Hematopoietic multipotent progenitor cell treated with erythropoietin and hydrocortisone succinate and interleukin-3 and kit ligand, for 8 days (in vitro differentiated cells): ENCODE measurements at places on chromosomes 4 and X.
A peak's percentile ranks its signal among the peaks of the same experiment; 100 is the strongest.

GRCh38 chrX:88982933-88983332, 235.9 kb downstream of the CPXCR1 start:
- DNase-seq, result no peak

- peak; percentile 56 for DNase-seq
Measured at GRCh38 chr4:40918330-40918729, 168.6 kb downstream of the NSUN7 start.

GRCh38 chr4:57501720-57502119, 391.5 kb upstream of the IGFBP7 start:
- no peak for DNase-seq

DNA sequence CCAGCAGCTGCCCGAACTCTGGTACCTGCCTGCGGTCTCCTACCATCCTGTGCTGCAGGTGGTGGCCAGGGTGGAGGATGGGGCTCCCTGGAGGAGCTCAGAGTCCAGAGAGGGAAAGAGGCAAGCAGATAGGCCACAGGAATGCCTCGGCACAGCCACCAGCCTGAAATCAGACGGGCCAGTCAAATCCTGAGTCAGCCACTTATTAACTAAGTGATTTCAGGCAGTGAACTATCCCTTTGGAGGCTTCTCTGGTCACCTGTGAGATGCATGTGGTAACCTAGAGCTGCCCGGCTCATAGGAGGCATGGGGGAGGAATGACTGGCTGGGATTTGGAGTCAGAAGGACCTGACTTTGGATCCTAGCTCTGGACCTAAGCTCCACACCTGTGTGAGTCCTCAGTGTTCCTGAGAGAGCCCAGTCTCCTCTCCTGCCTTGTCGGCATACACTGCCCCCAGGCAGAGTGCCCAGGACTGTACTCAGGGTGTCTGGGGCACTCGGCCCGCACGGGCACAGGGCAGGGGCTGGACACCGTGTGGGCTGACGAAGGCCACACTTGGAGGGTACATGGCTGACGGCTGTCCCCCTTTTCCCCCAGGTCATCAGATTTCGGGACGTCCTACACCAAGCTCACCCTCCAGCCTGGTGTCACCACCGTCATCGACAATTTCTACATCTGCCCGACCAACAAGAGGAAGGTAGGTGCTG, 96.4 kb upstream of the PSAPL1 start:
- no peak for DNase-seq

- no peak for DNase-seq
Measured at GRCh38 chr4:126777649-126778048, 855.1 kb upstream of the INTU start.

DNA sequence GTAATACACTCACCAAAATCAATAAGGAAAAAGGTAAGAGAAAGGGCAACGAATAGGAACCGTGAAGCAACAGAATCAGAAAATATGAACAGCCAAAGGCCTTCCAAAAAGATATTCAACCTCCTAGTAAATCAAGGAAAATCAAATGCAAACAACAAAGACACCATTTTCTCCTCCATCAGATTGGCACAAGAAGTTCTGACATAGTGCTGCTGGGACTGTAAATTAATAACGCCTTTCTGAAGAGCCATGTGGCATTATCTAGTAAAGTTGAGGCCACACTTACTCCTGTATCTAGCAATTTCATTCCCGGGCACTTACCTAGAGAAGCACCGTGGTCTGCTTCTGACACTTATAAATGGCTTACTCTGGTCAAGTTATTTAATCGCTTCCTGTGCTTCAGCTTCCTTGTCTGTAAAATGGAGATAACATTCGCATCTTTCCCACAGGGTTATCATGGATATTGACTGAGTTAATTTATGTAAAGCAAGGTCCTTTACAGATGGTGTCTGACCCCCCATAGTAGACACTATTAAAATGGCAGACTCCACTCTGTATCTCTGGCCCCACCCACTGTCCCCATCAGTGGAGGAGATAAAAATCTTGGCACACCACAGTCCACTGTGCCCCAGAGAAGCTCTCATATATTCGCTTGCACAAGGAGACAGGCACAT, 20.5 kb upstream of the ENPP6 start:
- peak; percentile 41 for DNase-seq

- no peak for DNase-seq
Measured at GRCh38 chr4:115454228-115454627, 340.8 kb upstream of the NDST4 start.

- DNase-seq, result no peak
Measured at GRCh38 chrX:39903937-39904336, 193.8 kb downstream of the BCOR start.
